ENCODE measurements at places on chromosomes 5 and 9.

DNA sequence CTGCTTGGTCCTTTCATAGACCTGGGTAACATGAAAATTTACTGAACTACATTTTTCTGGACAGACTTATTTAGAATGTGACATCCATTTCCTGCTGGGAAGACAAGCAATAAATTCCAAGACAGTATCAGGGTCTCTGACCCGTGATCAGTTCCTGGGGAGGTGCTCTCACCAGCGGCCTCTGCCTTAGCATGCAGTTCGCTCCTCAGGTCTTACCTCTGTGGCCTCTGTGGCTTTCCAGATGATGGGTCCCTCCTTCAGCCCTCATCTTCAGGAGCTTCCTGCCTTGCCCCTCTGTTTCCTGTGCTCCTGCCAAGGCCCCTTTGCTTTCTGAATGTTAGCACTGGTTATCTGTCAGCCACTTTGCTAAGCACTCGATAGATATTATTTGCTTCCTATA lies 66.4 kb downstream of the CMYA5 start:
- DNase-seq: no peak

DNA sequence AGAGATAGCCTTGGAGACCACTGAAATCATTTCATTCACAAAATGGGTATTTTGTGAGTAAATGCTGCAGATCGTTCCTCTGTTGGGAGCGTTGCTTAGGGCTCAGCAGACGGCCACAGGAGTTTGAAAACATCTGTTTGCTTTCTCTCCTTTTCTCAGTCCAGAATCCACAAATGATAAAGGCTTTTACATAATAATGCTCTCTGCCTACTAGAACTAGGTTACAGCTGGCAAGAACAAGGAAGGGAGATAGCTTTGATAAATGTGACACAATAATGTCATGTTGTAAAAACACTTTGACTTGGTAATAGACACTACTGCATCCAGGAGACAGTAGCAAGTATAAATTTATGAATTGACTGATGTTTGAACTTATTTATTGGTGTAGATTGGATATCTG lies 1072.4 kb upstream of the CDH6 start:
- DNase-seq: no peak

DNA sequence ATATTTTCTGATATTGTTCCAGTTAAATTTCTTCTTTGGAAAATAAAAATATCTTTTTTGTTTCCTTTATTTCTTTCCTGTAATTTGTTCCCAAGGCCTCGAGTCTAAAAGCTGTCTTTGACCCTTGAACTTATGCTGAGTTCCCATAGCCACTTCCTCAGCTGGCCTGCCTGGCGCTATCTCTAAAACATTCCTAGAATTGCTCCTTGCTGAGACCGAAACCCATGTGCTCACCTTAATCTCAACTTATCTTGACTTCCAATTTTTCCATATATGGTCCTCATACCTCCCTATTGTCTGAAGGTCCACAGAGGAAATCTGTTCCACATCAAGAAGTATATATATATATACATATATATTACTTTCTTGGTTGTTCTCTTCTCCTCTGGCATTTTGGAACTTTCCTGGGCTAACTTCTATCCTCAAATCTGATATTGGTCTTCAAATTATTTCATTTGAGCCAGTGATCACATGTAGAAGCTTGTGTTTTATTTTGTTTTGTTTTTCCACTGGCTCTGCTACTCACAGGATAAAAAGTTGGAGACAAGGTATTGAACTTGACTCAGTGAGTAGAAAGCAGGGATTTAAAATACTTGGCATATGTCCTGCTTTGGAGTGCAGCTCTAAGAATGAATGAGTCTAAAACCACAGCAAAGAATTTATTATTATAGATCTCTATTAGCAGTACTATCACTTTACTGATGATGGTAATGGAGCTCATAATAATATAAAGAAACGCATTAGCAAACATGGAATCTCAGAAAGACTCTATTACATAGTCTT lies 45.2 kb downstream of the ENC1 start:
- DNase-seq: no peak

DNA sequence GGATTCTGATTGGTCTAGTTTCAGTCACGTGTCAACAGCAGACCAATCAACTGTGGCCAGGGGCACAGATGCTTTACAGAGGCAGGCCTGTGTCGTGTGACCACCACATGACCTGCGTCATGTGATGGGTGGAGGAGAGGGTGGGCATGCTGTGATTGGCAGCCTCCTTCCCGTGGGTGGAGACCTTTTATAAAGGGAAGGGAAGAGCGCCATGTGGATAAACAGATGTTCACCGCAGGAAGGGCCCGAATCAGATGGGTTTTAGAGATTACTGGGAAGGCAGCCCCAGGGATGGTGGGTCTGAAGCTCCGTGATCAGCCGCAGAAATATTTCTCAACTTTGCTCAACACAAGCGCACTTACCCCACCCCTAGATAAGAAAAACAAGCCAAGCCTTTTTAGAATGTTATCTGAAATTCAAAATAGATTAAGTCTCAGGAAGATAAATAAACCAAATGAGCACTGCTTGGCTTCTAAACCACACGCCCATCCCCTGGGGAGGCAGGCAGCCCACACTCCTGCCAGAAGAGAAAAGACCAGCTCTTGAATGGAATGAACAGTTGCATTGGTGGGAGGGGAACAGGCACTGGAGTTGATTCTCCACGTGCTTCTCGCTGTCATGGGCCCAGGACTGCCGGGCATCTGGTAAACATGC lies 43.6 kb downstream of the ROPN1L start:
- no peak for DNase-seq

DNA sequence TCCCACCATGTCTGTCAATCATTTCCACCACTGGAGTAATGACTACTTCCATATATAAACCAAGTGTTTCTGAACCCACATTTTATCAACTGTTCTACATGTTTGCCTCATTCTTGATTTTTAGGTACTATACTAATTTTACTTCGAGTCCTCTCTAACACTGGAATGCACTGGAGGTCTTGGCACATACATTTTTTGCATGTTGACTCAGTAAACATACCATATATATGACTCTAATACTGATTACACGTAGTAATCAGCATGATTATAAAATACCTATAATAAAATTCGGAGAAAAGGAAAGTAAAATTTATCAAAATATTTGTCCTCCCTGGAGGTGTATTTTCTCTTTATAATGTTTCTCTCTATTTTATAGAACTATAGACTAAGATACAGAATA lies 621.7 kb upstream of the NUDT12 start:
- DNase-seq: no peak

DNA sequence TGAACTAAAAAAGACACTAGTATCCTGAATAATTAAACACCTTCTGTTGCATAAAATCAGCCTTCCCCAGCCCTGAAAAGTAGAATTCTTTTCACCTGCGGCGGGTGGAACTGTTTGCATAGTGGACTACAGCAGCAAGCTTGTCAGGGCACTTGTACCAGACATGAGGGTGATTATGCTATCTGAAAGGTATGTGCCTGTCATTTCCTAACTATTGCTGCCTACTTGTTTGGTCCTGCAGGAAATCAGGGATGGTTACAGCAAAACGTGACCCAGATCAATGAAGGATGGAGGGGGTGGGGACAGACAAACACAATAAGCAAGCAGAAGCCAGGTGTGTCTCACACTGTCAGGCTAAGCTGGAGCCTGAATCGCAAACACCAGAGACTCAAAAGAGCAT lies 385.6 kb downstream of the MLLT3 start:
- DNase-seq: no peak

- DNase-seq: no peak
Observed at GRCh38 chr5:151295791-151296477, 7.6 kb downstream of the SLC36A3 start.

GRCh38 chr5:50463726-50464125 lies 22.6 kb upstream of the EMB start:
- no peak for DNase-seq

- DNase-seq: no peak
Observed at GRCh38 chr5:137641148-137641547, 94.7 kb downstream of the KLHL3 start.

DNA sequence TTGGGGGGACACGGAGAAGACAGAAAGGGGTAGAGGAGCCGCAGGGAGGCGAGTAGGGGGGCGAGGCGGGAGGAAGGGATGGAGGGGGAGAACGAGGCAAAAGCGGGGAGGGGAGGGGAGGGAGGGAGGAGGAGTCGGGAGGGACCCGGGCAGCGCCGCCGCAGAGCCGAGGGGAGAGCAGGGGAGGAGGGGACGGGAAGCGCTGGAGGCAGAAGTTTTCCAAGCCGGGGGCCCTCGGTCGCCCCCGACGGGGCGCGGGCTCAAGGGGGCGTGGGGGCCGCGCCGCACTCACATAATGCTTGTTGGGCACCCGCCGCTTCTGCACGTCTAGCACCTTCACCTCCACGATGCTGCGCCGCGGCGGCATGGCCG lies 353 bp downstream of the SH3PXD2B start:
- DNase-seq: no peak

DNA sequence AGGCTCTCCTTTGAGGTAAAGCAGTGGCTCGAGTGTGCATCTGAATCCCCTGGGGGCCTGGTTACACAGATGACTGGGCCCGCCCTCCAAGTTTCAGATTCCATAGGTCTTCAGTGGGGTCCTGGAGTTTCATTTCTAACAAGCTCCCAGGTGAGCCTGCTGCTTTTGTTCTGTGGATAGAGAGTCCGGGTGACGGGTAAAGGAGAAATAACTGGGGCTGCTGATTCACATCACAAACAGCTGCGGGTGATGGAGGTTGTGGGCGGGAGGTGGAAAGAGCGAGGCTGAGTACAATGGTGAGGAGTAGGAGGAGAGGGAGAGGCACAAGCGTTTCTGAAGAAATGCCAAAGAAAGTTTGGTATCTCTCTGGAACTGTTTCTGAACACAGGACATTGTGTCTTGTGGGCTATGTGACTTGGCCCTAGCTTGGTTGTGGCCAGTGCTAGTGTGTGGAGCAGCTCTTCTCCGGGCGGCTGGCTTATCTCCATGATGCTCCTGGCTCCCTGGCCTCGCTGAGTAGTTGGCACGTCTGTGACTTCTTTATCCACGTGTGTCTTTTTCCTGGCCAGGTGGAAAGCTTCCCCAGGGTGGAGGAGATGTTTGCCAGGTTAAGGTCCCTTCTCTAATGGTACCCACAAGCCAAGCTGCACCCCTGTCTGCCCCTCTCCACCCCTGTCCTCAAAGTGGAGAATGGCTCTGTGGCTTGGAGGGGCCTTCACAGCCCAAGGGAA lies 61.7 kb downstream of the HSPA4 start:
- peak; percentile 18 for DNase-seq

DNA sequence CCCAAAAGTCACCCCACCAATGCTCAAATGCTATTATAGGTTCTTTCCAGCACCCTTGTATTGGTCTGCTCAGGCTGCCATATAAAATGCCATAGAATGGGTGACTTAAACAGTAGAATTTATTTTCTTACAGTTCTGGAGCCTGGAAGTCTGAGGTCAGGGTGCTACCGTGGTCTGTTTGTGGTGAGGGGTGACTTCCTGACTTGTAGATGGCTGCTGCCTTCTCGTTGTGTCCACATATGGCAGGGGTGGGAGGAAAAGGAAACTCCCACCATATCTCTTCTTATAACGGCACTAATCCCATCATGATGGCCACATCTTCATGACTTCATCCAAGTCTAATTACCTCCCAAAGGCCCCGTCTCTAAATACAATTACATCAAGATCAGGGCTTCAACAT lies 257.8 kb upstream of the TARS1 start:
- DNase-seq: no peak

DNA sequence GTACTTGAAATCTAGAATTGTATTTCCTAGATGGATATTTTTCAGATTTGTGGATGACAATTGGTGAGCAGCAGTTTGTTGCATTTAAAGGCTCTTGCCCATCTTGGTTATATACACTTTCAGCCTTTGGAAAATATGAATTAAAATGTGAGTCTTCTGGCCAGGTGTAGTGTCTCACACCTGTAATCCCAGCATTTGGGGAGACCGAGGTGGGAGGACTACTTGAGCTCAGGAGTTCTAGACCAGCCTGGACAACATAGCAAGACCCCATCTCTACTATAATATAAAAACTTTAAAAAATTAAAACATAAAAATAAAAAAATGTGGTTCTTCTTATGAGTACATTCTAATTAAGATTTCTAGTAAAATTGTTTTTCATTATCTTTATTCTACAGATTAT lies 102.0 kb downstream of the MTREX start:
- DNase-seq: no peak
